Renal cortical epithelial cell (primary cell): ENCODE measurements at places on chromosomes 6 and 20.

GRCh38 chr6:74657011-74657410 lies 548.8 kb downstream of the COL12A1 start:
- no peak for DNase-seq

GRCh38 chr6:79861023-79861422 lies 86.3 kb downstream of the ELOVL4 start:
- DNase-seq: no peak

DNA sequence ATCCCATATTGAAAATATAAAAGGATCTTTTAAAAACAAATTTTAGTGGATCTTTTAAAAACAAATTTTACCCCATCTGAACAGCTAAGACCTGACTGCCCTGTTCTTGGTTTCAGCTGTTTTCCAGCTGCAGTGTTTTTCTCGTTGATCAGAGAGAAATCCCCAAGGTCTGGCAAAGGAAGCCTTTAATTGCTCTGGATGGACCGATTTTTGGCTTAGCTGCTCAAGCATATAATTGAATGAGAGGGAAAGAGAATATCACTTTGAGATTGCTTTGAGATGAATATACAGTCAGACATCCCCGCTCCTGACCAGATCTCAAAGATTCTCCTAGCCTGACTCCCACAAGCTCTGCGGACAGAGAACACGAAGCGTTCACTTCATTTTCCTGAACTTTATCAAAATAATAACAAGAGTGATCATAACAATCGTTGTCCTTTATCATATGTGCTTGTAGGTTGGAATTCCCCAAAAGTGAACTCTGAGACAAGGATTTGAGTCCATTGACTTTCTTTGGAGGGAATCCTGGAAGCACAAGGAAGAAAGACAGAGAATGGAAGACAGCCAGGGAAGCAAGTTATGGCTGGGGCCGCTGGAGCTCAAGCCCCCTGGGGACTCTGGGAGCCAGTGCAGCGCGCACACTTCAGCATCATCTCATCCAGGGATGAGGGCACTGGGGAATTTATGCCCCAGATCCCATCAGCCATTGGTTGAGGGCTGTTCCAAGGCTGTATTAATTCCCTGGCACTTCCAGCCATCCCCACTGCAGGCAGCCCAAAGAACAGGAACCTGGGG lies 101.3 kb downstream of the SNX5 start:
- DNase-seq: no peak

DNA sequence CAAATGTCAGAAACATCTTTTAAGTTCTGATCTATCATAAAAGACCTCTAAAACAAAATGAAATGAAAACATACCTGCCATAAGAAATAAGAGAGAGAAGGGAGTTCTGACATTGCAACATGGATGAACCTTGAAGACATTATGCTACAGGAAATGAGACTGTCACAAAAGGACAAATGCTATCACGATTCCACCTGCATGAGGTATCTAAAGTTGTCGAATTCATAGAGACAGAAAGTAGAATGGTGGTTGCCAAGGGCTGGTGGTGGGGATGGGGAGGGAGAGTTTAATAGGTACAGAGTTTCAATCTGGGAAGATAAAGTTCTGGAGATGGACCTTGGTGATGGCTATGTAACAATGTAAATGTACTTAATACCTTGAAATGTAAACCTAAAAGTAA lies 3.3 kb downstream of the EZR start:
- DNase-seq: no peak

GRCh38 chr6:41707565-41708200 lies 27.7 kb downstream of the TFEB start:
- no peak for DNase-seq

GRCh38 chr20:21136015-21136732 lies 10.3 kb downstream of the KIZ start:
- no peak for DNase-seq

- no peak for DNase-seq
Measured at GRCh38 chr6:69771158-69771906, 25.5 kb downstream of the LMBRD1 start.

DNA sequence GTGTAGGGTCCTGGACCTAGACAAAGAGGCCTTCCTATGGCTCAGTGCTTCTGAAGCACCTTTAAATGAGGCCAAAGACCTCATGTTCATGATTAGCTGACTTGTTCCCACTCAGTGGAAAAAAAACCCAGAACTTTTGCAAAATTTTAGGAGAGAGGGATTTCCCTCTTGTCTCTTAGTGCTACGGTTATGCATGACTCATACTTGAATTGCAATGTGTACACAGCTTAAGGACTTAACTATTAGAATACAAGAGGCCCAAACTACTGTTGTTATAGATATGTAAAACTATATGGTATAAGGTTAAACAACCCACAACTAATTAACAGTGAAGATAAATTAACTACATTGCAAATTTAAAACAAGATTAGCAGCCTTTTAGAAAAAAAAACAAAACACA lies 32.3 kb upstream of the HLA-A start:
- peak; percentile 64 for DNase-seq

DNA sequence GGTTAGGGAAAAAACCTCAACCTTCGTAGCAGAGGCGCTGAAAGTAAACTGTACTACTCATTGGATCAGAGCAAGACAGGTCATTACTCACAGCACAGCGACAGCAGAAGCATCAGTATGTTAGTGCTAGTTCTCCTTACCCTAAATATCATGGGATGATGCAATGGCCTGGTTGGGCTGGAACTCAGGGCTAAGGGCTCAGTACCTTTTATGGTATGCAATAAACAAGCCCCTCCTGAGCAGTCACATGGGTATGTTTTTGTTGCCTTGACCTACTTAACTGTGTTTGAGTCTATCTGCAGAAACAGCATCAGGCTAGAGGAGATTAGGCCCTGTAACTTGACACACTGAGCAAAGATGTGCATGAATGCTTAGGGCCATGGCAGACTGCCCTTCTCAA lies 369.4 kb upstream of the IMPG1 start:
- no peak for DNase-seq

DNA sequence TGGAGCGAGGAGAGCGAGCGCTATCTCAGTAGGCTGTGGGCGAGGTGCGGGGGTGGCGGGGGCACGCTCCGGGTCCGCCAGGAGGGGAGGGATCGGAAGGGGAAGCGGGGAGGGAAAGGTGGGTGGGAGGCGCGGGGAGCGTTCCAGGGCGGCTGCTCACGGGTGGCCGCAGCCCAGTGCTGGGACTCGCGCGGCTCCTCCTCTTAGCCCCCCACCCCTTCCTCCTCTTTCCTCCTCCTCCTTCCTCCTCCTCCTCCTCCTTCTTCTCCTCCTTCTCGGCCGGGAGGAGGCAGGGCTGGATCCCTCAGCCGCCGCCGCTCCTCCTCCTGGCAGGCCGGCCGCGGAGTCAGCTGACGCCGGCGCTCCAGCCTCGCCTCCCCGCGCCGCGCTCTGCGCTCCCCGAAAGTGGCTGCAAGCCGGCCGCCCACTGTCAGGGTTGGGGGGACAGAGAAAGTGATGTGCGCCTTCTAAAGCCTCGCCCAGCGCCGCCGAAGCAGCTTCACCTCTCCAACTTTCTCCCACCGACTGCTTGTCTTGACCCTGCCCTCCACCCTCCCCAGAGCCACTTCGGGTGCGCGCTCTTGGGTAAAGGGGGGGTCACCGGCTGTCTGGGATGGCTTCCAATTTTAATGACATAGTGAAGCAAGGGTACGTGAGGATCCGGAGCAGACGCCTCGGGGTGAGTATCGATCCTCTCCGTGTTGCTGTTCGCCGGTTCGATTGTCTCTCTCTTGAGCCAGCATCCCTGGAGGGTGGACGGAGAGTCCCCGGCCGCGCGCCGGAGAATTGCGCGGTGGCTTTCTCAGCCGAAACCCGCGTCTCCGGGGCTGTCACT lies at the start of gene DOK5:
TSS of gene DOK5 (plus strand) at position 260 of the 835 bp plus-strand sequence. CDS start at position 614, 354 bp downstream.
- no peak for DNase-seq

- DNase-seq: peak; percentile 38
Measured at GRCh38 chr6:39892490-39893129, 41.7 kb downstream of the MOCS1 start.

- DNase-seq: peak; percentile 42
Measured at GRCh38 chr6:100573166-100573565, 108.4 kb upstream of the SIM1 start.

- no peak for DNase-seq
Measured at GRCh38 chr6:85551264-85551663, 42.4 kb downstream of the SNX14 start.

DNA sequence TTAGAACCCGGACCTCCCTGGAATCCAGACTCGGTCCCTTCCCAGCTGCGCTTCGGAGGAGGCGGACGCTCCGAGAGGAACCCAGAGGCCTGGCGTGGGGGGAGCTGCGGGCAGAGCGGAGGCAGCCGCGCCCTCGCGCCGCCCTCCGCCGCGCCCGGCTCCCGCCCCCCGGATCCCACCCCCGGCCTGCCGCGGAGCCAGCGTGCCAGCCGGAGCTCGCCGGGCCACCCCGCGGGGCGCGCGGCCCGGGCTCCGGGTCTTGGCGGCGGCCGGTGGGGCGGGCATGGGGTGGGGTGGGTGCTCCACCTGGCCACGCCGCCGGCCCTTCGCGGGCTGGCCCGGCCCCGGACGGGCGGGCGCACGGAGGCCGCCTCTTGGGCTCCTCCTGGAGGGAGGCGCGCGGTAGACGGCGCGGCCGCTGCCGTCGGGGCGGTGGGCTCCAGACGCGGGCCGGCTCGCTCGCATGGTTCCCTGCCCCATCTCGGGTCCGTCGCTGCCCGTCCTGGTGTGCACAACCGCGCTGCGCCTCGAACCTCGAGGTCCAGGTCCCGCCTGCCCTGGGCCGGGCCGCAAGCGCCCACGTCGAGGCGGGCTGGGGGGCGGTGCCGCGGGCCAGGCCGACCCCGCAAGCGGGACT lies 592 bp upstream of the CDYL start:
- peak; percentile 44 for DNase-seq
